ENCODE measurements at places on chromosomes 6 and 20.

DNA sequence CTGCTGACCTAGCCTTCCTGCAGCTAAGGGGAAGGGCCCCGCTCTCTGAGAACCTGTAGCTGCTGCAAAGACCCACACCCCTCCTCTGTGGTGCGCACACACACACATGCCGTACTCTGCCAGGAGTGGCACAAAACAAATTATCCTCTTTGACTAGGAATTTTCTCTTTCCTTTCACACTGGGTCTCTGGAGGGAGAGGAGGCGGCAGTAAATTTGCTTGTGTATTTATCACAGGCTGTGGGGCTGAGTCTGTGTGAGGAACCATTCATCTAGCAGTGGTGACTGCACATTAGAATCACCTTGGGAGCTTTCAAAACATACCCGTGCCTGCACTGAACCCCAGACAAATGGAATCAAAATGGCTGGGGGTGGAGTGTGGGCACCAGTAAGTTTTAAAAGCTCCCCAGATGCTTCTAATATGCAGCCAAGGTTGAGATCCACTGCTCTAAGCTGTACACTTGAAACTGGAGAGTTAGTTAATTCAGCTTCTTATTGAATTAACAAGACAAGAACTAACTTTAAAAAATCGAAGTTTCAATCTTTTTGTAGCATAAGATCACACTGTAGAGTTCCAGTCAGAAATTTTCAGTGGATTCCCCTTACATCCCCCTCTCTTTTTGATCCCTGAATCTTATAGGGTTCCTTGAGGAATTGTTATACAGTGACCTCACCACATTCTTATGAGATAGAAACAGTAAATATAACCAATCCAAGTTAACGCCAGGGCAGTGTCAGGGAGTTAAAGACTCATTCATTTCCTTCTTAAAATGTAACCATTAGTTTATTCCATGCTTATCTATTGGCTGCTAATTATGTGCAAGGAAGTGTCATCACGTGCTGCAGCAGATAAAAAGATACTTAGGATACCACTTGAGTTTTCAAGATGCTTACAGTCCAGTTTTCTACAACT lies 29.8 kb upstream of the GMDS start:
- DNase-seq = peak; percentile 15

DNA sequence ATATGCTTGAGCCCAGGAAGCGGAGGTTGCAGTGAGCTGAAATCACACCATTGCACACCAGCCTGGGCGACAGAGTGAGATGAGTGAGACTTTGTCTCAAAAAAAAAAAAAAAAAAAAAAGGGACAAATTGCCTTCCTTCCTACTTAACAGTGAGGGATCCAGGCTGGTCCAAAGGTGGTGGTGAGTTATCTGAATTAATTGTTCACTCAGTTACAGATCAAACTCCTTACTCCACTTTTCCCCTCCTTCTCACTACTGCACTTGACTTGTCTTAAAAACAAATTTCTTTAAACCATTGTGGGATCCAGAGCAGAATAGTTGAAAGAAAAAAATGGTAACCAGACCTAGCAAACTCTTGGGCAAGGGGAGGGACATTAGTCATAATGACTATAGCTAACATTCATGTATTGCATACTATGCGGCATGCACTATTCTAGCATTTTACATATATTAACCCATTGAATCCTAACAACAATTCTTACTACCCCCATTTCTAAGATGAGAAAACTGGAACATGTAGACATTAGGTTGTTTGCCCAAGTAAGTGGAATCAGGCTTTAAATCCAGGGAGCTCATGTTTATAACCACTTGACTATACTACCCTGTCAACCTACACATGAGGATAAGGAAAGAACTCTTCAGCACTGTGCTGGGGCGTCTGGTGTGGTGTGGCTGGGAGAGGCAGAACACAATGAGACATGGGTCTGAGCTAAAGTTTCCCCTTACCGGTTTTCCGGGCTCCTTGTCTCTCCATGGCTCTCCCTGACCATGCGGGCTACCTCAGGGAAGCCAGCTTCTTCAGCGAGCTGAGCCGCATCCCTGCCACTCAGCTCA lies 1.5 kb downstream of the GPANK1 start:
- no peak for DNase-seq

GRCh38 chr6:166921570-166921969 lies 34.8 kb downstream of the RNASET2 start:
- DNase-seq = no peak

- peak; percentile 84 for DNase-seq
These were observed 23.2 kb upstream of the FAM50B start for GRCh38 chr6:3825851-3826581.

- no peak for DNase-seq
These were observed 229.0 kb upstream of the NOX3 start for GRCh38 chr6:155684416-155685196.

All from hindlimb muscle (tissue), 1 donor.